NCI-H526 treated with DMSO at 0.1 percent for 48 hours (cell line): ENCODE measurements at places on chromosomes 2 and 18.

GRCh38 chr18:33928231-33928630 lies 296.5 kb downstream of the NOL4 start:
- DNase-seq: no peak

DNA sequence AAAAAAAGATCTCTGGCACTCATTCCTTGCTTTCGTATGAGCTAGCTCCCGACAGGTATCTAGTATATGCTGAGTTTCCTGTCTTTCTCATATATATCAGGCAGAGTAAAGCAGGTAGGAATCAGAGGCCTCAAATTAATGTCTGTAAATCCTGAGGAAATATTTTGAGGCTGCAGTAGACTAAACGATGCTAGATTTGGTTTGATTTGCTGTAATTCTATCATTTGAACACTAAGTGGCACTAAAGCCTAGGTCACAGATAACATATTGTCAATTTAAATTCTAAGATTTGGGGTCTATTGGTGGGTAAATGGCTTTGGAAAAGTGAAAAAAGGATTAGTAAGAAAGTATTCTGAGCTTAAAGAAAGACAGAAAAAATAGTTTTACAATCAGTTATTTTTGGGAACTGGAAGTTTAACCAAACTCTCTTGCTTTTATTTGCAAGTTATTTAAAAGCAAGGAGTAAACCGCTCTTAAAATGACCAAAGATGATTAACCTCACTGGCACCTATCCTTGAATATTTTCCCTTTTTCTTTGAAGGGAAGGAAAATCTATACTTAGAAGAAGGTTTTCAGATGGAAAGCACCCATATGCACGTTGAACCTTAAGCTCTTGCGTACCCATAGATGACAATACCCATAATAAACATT lies 37.6 kb upstream of the SLC4A10 start:
- DNase-seq: peak; percentile 22

GRCh38 chr2:182066400-182067087 lies 80.9 kb downstream of the PPP1R1C start:
- DNase-seq: no peak

DNA sequence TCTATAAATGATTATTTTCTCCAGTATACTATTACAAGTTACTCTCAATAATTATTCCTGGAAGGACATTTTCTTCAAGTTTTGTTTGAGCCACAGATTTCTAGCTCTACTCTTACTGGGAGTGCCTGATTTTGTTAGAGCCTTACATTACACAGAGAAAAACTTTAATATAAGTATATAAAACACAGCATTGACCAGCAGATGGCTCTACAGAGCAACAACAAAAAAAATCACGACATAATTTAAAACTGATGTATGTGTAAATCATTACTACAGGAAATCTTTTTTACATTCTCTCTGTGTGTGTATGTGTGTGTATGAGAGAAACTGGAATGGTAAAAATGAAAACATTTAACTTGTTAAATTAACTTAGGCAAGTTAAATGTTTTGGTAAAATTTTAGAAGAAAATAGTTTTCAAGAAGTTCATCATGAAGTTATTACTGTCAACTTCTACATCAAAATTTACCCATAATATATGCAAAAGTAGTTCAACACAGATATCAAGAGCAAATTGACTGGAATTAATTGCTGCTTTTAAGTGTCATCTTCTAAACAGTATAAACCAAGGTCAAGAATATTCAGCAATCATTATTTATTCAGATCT lies 103.3 kb downstream of the MDH1 start:
- DNase-seq: peak; percentile 32

- DNase-seq: no peak
These were observed 888 bp downstream of the FASTKD2 start for GRCh38 chr2:206766057-206766930.

- no peak for DNase-seq
These were observed 165.8 kb downstream of the TNS1 start for GRCh38 chr2:217836901-217837491.

DNA sequence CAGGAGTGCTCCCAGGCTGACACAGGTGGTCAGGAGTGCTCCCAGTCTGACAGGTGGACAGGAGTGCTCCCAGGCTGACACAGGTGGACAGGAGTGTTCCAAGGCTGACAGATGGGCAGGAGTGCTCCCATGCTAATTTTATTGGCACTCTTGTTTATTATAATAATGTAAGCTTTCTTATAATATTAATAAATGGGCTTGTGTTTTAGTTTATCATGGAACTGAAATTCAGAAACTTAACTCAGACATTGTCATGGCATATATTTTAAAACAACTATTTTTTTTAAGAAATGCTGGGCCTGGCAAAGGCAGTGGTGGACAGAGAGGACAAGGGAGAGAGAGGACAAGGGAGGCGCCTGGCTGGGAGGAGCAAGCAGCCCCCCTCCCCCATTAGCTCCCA lies 18.7 kb downstream of the ANO7 start:
- no peak for DNase-seq

DNA sequence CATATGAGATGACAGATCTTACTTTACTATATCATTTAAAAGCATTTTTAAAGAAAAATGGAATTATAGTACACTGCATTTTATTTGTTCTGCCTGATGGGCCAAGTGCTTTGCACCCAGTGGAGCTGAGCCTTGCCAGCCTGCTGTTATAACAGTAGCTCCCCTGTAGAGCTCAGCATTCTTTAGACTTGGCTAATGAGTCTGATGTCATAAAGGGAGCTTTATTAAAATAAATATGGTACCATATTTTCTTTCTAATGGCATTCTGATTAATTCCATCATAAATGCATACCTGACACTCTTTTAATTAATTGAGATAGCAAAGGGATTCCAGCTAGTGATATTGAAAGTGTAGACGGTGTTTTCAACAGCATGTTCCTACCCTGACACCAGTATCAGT lies 40.7 kb downstream of the PARD3B start:
- no peak for DNase-seq

- peak; percentile 45 for DNase-seq
These were observed 16.5 kb downstream of the SDC1 start for GRCh38 chr2:20208476-20208859.

DNA sequence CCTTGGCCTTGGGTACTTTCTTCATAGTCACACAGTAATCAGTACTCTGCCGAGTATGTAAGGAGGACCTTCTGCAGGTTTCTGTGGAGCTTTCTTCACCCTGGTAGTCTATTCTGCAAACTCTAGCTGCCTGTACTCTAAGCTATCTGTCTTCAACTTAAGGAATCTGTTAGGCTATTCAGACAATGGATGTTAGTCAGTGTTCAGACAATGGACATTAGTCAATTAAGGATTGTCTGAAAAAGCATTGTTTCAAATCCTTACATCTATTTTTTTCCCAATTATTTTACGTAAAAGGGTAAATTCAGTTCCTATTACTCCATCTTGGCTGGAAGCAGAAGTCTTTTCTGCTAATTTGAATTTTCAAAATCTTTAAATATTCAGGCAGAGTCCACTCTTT lies 75.7 kb downstream of the WDR7 start:
- no peak for DNase-seq

- no peak for DNase-seq
These were observed 20.1 kb downstream of the PAX8 start for GRCh38 chr2:113258471-113259147.

DNA sequence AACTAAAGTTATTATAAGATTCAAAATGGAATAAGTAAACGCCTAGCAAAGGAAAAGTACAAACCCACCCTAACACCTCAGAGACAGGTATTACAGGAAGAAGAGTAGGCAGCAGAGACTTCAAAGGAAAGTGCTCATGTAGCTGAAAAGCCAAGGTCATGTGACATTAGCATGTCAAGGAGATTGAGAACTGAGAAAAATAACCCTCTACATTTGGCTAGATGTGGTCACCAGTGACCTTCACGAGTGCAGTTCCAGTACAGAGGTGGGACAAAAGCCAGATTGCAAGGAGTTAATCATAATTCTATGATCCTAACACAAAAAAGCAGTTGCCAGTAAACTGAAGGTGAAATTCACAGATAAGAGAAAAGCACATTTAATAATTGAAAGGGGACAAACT lies 252.7 kb downstream of the ZEB2 start:
- no peak for DNase-seq
